ENCODE measurements at places on chromosomes 13 and 19.

- DNase-seq, result no peak
Observed at GRCh38 chr19:38062959-38063761, 156.2 kb downstream of the SIPA1L3 start.

DNA sequence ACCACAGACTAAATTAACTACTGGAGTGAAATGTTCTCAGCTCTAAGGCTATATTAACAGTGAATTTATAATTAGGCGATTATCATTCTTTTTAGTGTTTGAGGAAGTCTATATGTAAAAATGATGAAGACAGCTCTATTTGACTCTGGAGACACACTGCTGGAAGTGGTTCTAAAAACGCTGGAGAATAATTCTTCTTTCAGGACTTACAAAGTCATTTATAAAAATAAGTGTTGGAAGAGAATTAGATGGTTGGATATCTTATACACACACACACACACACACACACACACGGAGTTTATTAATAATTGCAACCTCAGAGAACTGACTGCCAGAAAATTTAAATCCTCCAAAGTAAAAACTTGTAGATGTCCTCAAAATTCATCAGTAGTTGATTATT is 1171.3 kb downstream of the EFNB2 start:
- DNase-seq, result no peak

DNA sequence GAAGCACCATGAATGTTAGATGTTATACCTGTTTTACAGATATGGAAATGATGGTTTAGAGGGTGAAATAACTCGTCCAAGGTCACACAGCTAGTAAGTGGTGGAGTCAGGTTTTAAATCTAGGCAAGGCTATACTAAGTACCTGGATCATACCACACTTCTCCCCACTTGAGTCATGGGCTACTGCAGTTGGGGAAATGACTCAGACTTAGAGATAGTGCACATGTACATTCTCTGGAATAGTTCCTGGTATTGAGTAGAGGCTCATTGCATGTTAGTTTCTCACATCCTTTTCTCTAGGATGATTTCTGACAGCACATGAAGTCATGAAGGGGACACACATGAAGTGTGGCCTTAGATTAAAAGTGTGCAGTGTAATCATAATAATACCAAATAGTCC is 76.2 kb upstream of the TNFSF11 start:
- DNase-seq, result peak; percentile 83

DNA sequence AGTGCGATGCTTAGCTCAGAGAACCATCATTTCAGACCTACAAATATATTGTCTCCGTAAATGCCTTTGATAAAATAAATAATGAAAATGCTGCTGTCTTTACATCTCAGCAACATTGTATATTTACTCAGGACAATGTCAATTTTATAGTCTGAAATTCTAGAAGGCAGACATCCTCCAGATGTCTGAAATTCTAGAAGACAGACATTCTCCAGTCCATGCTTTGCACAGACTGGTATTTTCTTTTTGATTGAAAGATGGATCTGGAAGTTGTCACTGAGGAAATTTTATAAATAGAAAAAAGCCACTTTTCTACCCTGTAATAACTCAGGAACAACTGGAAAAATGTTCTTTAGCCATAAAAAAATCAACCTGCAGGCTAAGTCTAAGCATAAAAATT is 2293.3 kb downstream of the PCDH9 start:
- no peak for DNase-seq

DNA sequence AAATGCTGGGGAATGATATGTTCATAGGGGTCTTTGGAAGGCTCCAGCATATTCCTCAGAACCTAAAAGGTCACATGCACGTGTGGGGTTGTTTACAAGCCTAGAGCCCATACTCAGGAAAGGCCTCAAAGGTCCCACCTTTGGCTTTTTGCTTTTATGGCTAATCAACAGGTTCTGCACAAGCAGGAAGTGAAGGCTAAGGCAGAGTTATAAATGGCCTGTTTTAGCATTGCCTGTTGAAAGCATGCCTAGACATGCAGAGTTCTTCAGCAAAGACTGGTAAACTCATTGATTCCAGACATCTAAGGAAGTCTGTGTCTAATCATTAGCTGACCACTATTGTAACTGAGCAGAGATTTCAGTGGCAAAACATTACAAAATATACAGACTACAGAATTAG is 198.3 kb downstream of the KCNRG start:
- no peak for DNase-seq

DNA sequence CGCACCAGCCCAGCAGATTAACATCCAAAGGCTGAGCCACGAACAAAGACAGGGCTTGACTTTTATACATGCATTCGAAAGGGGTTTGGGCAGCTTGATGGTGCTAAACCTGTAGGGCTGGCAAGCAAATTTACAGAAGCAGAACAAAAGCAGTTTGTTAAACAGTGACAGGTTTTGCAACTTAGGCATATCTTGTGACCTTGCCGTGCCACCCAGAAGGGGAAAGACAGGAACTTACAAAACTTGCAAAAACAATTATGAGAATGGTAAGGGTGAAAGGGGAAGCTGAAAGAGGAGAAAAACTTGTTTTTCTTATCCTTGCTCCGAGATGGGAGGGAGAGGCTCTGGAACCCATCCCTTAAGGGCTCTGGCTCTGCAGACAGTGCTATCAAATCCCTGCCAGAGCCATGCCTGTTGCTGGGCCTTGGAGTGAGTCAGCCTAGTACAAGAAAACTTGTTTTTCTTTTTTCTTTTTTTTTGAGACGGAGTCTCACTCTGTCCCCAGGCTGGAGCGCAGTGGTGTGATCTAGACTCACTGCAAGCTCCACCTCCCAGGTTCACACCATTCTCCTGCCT is 1325.2 kb upstream of the PRR20A start:
- DNase-seq, result no peak

- no peak for DNase-seq
Observed at GRCh38 chr13:46053162-46054012, 841 bp upstream of the ZC3H13 start.

DNA sequence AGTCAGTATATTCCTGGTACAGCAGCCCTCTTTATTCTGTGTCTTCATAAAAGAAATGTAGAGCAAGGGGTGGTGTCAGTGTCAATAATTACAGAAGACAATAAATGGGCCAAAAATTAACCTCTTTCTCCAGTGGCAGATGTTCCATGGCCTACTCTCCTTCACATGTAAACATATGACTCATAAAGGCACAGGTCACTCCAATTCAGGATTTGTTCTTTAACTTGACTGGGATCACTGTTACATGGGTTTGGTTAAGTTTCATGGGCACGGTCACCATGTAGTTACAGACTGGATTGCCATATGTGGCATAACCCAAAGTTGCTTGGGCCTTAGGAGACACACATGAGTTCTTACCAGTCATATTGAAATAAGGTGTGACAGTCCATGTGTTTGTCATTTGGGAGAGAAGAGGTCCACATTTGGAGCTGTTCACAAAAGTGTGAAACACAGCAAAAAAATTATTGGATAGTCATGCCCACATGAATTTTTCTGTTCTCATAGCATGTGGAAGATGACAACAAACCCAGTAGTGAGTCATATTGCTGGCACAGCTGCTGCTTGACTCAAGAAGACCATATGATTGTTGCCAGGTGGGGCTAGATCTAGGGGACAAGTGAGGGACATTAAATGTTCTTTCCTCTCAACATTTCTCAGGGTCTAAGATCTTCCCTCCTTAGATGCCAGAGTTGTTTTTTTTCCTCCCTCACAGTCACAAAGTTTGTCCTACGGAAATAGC is 68.1 kb upstream of the HTR2A start:
- peak; percentile 45 for DNase-seq

- no peak for DNase-seq
Observed at GRCh38 chr13:32311188-32311897, 3.8 kb downstream of the ZAR1L start.

GRCh38 chr13:95437561-95437960 is 115.0 kb upstream of the CLDN10 start:
- no peak for DNase-seq

- DNase-seq, result no peak
Observed at GRCh38 chr13:76735641-76736040, 150.6 kb downstream of the KCTD12 start.

DNA sequence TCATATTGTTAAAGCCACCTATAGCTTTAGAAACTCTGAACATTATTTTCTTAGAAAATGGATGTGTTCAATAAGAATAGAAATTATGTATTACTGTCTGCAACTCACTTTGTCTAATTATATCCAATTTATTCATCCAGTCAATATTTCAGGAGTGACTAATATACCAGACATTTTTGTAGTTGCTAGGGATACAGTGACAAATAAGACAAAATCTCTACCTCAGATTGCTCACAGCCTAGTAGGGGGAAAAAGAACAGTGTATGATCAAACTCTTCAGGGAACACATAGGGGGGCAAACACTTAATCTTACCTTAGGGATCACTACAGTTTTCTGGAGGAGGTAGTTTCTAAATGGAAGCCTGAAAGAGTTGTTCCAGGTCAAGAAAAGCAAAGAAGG is 8.6 kb downstream of the BRCA2 start:
- DNase-seq, result peak; percentile 71

DNA sequence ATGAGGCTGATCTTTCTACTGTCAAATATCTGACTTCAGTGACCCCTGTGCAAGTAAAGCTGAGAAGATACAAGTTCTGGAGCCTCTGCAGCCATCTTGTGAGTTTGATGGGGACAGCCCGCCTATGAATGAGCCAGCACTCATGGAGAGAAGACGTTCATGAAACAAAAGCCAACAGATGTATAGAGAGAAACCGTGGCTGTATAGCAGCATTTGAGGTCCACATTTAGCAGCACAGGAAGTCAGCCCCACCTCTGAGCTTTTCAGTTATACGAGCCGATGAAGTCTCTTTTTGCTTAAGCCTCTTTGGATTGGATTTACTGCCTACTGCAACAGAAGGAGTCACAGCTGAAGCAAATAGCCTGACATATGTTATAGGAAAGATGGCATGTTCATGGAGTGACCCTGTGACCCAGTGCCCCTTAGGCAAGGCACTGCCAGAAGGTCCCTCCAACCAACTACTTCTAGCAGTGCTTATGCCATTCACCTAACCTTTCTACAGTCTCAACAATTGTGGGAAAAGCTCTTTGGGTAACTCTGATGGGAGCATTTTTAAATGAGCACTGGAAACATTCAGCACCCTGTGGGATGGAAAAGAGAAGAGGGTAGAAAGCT is 3.5 kb upstream of the DLEU7 start:
- DNase-seq, result no peak

DNA sequence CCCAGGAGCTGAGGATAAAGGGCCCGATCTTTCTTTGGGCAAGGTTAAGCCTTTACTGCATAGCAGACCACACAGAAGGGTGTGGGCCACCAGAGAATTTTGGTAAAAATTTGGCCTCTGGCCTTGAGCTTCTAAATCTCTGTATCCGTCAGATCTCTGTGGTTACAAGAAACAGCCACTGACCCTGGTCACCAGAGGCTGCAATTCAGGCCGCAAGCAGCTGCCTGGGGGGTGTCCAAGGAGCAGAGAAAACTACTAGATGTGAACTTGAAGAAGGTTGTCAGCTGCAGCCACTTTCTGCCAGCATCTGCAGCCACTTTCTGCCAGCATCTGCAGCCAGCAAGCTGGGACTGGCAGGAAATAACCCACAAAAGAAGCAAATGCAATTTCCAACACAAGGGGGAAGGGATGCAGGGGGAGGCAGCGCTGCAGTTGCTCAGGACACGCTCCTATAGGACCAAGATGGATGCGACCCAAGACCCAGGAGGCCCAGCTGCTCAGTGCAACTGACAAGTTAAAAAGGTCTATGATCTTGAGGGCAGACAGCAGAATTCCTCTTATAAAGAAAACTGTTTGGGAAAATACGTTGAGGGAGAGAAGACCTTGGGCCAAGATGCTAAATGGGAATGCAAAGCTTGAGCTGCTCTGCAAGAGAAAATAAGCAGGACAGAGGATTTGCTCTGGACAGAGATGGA is 8.4 kb upstream of the CEACAM19 start:
- DNase-seq, result no peak

GRCh38 chr13:21594715-21595545 is 9.0 kb downstream of the MICU2 start:
- no peak for DNase-seq

DNA sequence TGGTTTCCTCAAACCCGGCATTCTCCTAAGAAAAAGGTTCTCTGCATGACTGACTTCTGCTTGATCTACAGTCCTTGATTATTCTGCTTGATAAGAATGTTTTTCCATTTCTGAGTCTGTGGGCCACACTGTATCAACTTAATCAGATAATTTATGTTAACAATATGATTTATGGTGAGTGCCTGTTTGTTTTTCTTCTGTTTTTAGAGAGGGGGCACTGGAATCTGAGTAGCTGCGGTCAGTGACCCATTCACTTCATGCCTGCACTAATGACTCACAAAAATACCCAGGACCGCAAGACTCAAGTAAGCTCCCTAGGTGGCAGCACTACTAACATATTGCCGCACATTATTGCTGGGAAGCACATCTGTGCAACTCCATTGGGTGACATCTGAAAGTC is 542.3 kb upstream of the ATXN8OS start:
- no peak for DNase-seq

DNA sequence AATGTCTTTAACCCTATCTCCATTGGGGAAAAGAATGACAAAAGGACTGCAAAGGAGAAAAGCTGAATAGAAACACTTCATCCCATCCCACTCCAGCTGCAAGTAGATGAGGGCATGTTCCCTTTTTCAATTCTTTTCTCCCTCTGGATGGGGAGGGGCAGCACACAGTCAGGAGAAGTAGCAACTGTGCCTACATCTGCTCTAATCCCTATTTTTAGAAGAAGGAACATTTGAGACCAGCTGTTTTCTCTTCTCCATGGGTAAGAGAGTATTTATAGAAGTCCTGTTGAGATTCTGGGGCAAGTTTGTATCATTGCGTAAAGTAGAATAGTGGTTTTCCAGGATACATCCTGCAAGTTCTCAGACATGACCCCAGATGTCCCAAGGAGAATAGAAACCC is 9.3 kb upstream of the GTF3A start:
- DNase-seq, result no peak

GRCh38 chr13:60931858-60932546 is 483.6 kb downstream of the PCDH20 start:
- no peak for DNase-seq

GRCh38 chr13:44386913-44387556 is 13.4 kb downstream of the SERP2 start:
- DNase-seq, result no peak

DNA sequence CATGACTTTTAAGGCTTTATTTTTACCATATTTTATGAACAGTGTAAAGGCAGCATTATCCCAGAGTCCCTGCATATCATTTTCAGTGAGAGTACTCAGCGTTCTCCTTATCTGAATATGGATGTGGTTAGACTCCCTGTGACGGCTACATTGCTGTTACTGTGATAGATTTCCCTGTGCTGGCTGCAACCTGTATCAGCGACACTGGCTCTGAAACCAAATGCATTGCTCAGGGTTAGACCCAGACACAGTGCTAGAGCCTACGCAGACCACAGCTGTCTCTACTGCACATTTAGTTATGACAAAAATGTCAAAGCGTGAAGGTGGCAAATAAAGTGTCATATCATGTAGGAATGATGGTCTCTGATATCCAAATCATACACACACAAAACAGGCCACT is 138.0 kb downstream of the ENOX1 start:
- DNase-seq, result peak; percentile 3
